ENCODE measurements at places on chromosomes 3 and 15. TPM values are rescaled to one million over a fixed set of nuclear protein-coding genes. Genes with fewer than 3 reads are reported as not detected.

The SEC22A gene
- 50.9 TPM for total RNA-seq

The MESP2 gene
- 1.3 TPM for total RNA-seq

The PRICKLE2 gene
- total RNA-seq: 8.9 TPM

The GABRR3 gene
- total RNA-seq: not detected

The SMCO1 gene
- 0.34 TPM for total RNA-seq

The AGBL1 gene
- total RNA-seq: not detected

The ADAMTS17 gene
- total RNA-seq: 0.30 TPM

The CMTM6 gene
- total RNA-seq: 41.8 TPM

The CPN2 gene
- total RNA-seq: not detected

The B3GNT5 gene
- 29.9 TPM for total RNA-seq

The PLA2G4D gene
- total RNA-seq: not detected

The FBLN2 gene
- 15.9 TPM for total RNA-seq

The IL17RD gene
- total RNA-seq: 2.0 TPM

The ZDHHC19 gene
- total RNA-seq: not detected

The FAM98B gene
- 3.3 TPM for total RNA-seq
